Kidney glomerular epithelial cell (primary cell): ENCODE measurements at places on chromosomes 6 and 20.

DNA sequence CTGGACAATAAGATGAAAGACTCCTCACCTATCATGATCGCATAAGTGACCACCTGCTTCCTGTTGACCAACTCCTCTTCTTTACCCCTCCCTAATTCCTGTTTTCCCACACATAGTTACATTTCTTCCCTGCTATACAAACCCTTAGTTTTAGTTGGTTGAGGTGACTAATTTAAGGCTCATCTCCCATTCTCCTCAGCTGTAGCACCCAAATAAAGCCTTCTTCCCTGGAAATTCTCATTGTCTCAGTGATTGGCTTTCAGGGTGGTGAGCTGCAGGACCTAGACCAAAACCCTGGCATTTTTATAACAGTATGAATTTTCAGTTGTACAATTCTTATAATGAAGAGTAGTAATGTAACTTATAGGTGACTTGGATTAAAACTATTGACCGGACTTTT lies 2.1 kb downstream of the FKBP1C start:
- no peak for DNase-seq

DNA sequence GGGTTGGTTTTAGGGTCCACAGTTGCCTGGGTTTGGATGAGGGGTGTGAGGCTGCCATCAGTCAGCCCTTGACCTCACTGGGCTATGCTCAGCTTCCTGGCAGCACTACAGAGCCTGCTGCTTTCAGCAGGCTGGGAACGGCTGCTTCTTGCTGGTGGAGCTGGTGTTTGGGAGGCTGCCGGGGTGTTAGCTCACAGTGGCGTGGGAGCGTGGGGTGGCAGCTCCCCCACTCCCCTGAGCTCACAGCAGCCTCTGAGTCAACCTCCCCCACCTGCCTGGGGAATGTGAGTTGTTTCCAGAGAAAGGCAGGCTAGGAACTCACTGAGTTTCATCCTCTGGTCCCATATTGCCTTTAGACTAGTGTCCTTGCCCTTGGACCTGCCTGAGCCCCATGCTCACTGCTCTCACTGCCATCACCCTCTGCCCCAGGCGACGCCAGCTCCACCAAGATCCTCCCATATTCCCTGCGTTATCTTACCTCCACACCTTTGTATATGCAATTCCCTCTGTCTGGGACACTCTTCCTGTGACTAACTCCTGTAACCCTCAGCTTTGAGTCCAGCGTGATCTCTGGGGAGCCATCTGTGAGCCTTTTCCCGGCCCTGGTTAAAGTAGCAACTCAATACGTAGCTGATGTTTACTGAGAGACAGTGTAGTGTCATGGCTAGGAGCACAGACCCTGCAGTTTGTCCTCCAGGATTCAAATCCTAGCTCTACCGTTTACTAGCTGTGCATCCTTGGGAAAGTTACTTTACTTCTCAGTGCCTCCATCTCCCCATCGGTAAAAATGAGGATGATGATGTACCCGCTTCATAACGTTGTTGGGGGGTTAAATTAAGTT lies 34.8 kb downstream of the PPP1R16B start:
- DNase-seq: peak; percentile 13

DNA sequence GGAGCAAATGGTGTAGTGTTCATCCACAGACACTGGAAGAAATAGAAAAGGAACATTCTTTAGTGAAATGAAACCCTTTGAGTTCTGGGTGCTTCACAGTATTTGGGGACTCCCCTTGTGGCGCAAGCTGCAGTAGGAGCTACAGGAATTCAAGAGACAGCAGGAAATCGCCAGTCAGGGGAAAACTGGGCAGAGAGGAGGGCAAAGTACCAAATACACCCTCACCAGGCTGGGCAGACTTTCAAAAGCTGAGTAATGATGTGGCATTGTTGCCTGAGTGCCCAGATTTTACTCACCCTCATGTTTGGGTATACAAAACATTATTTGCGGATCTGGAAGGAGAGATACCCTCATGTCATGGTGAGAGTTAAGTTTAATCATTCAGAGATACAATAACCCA lies 97.9 kb downstream of the SOD2 start:
- DNase-seq: peak; percentile 59

GRCh38 chr6:38955861-38956260 lies 92.7 kb upstream of the GLP1R start:
- DNase-seq: no peak

DNA sequence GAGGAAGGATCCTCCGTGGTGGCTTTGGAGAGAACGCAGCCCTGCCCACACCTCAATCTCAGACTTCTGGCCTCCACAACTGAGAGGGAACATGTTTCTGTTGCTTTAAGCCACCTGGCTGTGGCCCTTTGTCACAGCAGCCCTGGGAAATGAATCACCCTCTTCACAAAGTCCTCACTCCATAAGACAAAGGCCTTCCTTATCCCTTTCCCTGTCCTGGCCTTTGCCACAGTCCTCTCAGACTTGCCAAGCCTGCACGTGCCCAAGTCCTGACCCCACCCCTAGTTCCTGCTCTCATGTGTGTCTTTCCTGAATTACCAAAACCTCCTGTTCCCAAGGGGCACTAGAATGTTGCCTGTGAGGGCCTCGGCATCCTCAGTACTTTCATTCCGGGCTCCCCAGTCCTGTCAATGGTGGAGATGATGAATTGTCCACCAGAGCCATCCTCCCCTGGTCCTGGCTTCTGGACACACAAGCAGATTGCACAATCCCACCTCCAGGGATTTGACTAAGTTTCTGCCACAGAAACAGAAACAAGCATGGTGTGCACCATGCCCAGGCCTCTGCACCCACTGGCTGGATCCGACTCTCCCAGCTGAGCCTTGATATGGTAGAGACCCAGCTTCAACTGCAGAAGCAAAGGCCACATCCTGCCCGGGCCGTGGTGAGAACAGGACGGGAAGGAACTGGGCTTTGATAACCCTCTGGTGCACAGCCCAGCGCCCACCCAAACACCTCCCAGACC lies 232.6 kb upstream of the PDE10A start:
- DNase-seq: no peak

- DNase-seq: peak; percentile 73
Measured at GRCh38 chr6:56524891-56525703, 117.6 kb downstream of the DST start.

GRCh38 chr20:46850416-46850815 lies 44.2 kb upstream of the EYA2 start:
- no peak for DNase-seq

- DNase-seq: no peak
Measured at GRCh38 chr6:4365686-4366085, 230.3 kb upstream of the ECI2 start.

GRCh38 chr20:44204156-44204831 lies 6.3 kb downstream of the OSER1 start:
- DNase-seq: peak; percentile 90

GRCh38 chr6:18142591-18142861 lies 12.4 kb downstream of the TPMT start:
- no peak for DNase-seq

- no peak for DNase-seq
Measured at GRCh38 chr6:3724451-3725144, 26.9 kb downstream of the PXDC1 start.

- no peak for DNase-seq
Measured at GRCh38 chr6:62808565-62809293, 402.5 kb upstream of the FKBP1C start.

GRCh38 chr6:151167034-151167433 lies 72.7 kb upstream of the AKAP12 start:
- DNase-seq: no peak

- no peak for DNase-seq
Measured at GRCh38 chr20:61369731-61370520, 117.9 kb downstream of the CDH4 start.

DNA sequence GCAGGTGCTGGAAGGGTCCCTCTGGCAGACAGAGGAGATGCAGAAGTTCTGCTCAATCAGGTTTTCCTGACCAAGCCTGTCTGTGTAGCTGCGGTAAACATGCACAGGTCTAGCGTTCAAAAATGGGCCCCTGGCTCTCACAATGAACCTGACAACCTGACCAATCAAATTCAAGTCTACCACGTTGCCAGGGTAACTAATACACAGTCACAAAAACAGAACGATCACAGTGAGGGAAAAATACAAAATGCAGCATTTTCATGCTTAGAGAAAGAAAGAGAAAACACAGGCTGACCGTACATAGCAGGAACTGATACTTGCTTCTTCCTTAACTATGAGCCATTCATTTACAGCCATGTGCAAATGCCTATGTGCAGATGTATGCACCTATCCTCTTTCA lies 353.1 kb upstream of the TSHZ2 start:
- DNase-seq: no peak

DNA sequence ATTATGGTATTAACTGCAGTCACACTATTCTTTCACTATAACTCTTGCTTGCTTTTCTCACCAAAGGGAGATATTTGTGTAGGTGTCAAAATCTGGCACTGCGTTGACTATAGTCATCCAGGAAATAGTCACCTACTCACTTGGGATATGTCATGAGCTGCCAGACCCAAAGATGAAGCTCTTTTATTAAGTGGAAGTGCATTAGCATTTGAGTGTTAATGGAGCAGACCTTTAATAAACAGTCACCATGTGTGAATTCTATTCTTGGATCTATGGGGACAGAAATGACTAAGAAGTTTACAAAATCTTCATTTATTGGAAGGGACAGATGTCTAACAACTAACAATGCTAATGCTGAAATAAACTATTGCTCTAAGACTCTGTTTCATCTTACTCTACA lies 130.1 kb upstream of the NEDD9 start:
- DNase-seq: no peak

GRCh38 chr6:16731478-16732051 lies 29.7 kb downstream of the ATXN1 start:
- DNase-seq: no peak

- DNase-seq: no peak
Measured at GRCh38 chr6:22583927-22584326, 14.6 kb downstream of the HDGFL1 start.

DNA sequence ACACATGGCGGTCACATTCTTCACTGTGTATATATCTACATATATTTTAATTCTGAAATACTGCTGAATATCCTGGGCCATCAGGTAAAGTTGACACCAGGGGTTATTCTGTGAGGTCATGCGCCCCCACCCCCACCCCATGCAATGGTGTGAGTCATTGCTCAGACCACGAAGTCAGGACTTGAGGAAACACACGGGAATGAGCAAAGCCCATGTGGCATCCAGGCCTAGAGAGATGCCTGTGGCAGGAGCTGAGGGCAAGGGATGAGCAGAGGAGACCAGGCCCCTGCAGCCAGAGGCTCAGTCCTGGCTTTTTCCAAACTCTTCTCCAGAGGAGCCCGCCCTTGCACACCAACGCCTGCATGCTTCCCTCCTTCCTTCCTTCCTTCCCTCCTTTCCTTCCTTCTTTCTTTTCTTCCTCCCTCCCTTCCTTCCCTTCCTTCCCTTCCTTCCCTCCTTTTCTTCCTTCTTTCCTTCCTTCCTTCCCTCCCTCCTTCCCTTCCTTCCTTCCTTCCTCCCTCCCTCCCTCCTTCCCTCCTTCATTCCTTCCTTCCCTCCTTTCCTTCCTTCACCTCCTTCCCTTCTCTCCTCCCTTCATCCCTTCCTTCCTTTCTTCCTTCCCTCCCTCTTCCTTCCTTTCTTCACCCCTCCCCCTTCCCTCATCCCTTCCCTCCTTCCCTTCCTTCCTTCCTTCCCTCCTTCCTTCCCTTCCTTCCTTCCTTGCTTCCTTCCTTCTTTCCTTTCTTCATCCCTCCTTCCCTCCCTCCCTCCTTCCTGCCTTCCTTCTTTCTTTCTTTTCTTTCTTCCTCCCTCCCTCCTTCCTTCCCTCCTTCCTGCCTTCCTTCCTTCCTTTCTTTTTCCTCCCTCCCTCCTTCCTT lies 72.0 kb upstream of the INSM1 start:
- DNase-seq: no peak

GRCh38 chr6:42898891-42899361 lies 16.9 kb upstream of the PTCRA start:
- DNase-seq: peak; percentile 40

DNA sequence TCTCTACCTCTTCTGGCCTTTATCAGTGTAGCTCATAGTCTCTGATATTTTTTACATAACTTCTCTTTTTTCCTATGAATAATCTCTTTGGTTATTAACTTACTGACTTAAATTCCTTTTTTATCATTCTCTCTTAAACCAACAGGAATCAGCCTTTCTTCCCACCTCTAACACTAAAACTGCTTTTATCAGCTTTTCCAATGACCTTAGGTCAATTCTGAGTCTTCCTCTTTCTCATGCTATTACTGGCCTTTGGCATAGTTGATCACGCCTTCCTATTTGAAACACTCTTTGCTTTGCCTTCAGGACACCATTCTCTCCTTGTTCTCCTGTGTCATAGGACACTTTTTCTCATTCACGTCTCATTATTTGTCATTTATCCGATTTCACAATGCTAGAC lies 8.1 kb upstream of the HINT3 start:
- DNase-seq: no peak

GRCh38 chr6:32867554-32868256 lies 13.7 kb downstream of the PSMB9 start:
- DNase-seq: no peak

DNA sequence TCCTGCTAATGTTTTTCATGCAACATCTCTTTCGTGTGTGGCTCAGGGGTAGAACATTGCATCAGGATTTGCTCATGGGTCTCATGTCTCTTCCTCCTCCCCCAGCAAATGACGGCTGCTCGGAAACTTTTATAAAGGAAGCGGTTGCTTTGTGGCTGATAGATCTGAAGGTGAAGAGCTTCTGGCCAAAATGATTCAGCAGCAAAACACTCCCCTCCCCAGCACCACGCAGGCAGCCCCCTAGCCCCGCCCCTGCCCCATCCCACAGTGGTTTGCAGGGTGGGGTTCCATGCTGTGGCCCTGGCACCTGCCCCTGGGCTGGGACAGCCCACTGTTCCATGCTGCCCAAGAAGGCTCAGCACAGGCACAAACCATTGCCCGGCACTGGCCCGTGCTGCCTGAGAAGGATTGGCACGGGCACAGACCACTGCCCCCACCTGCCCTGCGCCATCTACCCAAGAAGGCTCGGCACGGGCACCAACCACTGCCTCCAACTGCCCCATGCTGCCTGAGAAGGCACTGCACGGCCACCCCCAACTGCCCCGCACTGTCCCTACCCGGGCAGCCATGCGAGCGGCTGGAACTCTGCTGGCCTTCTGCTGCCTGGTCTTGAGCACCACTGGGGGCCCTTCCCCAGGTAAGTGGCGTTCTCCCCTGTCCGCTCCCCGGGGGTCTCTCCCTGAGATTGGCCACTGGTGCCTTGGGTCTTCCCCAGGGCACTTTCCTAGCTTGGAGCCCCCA lies at the start of gene CST7:
TSS of gene CST7 (plus strand) at position 331 of the 741 bp plus-strand sequence. CDS start at position 568, 237 bp downstream.
- DNase-seq: no peak

DNA sequence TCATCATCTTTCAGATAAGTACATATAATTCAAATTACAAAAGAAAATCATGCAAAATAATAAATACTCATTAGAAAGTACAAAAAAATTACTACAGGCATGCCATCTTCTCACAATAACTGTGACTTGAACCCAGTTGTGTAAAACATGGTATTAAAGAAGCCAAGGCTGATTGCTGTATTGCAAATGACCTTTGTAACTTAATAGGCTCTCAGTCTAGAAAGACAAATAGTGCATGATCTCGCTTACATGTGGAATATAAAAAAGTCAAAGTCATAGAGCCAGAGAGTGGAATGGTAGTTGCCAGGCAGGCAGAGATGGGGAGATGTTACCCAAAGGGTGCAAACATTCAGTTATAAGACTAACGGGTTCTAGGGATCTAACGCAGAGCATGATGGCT lies 626.1 kb downstream of the COL12A1 start:
- DNase-seq: no peak
